T-helper 2 cell treated with Interferon-gamma antibody and Interleukin-4, amounts not matched to agents 5 μg/mL and 100 μg/mL, for 36 hours (primary cell): ENCODE measurements at places on chromosomes 4 and X.

DNA sequence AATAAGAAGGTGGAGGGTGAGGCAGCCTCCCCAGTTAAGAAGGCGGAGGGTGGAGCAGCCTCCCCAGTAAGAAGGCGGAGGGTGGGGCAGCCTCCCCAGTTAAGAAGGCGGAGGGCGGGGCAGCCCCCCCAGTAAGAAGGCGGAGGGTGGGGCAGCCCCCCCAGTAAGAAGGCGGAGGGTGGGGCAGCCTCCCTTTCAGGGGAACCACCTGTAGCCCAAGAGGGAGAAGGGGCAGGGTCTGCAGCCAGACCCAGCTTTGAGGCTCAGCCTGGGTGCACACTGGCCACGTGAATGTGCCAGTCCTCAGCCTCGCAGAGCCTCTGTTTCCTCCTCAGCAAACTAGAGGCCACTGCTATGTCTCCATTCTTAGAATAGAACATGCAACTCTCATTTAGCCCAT lies 52.6 kb downstream of the HMX1 start:
- no peak for DNase-seq

- DNase-seq: no peak
Observed at GRCh38 chr4:139622901-139623381, 42.7 kb upstream of the MGST2 start.

GRCh38 chr4:172865531-172866127 lies 303.0 kb upstream of the GALNT7 start:
- DNase-seq: no peak

- DNase-seq: no peak
Observed at GRCh38 chrX:42754603-42755002, 23.4 kb downstream of the PPP1R2C start.

DNA sequence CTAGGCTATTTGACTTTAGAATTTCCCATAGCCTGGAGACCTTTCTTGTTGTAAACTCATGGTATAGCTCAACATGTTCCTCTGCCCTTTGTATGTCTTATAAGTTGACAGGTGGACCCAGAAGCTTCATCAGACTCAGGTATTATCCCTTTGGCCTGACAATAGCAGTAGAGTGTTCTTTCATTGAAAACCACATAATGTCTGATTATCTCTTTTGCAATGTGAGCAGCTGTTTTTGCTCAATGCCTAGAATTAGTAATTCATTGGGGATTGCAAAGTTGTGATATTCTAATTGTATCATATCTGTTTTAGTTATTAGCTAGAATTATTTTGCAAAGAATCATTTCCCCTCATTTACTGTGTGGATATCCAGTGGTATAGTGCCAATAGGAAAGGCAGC lies 27.5 kb downstream of the TBC1D19 start:
- no peak for DNase-seq

- DNase-seq: no peak
Observed at GRCh38 chr4:13378973-13379759, 105.0 kb downstream of the RAB28 start.

GRCh38 chr4:103046416-103047290 lies 27.1 kb upstream of the SLC9B1 start:
- peak; percentile 10 for DNase-seq
